ENCODE measurements at places on chromosomes 12 and 14.
A peak's percentile ranks its signal among the peaks of the same experiment; 100 is the strongest.

DNA sequence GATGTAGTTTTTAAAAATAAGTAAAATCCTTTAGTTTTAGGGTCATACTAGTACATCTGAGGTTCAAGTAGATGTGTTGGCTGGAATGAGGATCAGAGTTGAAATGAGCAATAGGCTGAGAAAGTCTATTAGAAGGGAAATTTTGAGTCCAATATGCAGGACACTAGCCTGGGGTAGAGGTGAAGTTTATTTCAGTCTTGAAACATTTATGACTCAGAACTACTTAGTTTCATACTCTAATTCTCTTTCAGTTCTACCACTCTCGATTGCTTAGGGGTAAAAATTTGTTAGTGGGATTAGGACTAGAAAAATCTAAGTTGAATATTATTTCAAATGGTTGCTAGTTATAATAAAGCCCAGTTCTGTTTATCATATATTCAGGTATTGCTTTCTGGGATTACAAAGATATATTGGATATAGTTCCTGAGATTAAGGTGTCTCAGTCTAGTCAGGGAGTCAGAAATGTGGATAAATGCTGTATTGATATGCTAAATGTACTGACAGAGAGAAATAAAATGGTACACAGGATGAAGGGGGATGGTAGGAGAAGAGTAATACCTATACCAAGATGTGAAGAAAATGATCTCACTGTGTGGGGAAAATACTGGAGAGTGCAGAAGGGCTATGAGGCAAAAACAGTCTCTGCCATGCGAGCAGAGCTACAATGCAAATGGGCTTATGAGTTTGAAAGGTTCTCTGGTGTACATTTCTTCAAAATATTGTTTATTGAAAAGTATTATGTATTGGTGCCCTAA lies 395.8 kb upstream of the FBXO33 start:
- no peak for DNase-seq

- DNase-seq: no peak
These were observed 4.4 kb upstream of the CTDSP2 start for GRCh38 chr12:57850854-57851430.

DNA sequence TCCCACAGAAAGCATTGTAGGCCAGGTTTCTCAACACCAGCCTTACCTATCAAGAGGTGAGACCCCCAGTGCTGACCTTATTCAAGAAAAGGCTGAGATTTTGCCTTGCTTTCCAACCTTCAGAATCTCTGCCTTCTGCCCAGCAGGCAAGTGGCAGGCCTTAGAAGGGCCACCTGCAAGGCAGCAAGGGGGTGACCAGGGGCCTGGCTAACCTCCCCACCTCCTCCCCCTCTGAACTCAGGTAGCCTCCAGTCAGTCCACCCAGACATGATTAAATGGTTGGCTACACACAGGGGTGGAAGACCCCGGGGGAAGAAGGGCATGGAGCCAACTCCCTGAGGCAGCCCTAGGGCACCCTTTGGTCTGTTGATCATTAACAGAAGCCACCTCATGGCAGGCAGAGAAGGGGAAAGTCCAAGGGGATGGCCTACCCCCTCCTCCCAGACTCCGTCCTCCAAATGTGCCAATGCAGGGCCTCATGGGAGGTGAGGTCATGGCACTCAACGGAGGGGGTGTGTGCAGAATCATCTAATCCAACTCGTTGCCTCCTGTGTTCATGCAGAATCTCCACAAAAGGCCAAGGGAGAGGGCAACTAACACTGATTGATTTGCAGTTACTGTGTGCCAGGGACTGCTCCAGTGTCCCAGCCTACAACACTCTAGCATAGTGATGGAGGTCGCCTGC lies 8.5 kb downstream of the ZFP36L1 start:
- no peak for DNase-seq

- DNase-seq: no peak
These were observed 19.2 kb downstream of the BLTP3B start for GRCh38 chr12:100123316-100124095.

DNA sequence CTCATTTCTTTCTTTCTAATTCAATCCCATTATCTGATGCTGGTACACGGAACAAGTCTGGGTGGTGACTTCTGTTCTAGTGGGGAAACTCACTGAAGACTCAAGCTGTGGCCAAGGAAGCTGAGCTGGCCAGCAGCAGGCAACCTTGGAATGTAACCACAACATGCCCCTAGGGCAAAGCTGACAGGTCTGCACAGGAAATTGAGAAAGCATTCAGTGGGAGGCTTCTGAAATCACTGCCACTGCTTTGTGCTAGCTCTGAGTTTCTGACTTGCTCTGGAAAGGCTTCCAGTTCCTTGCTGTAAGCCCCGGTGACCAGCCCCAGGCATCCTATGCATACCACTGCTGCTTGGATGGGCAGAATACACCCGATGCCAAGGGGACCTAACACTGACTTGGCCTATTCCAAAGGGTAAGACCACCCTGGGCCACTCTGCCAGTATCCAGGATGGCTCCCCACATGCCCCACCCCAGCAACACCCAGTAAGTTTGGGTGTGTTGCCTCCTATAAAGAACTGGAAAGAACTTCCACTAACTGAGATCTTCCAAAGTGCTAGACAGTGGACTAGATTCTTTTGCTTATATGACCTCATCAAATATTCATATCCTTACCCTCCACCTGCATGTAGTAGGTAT lies 84.5 kb upstream of the CDKN3 start:
- DNase-seq: no peak

- peak; percentile 12 for DNase-seq
These were observed 367.6 kb upstream of the PRICKLE1 start for GRCh38 chr12:42957136-42957535.

DNA sequence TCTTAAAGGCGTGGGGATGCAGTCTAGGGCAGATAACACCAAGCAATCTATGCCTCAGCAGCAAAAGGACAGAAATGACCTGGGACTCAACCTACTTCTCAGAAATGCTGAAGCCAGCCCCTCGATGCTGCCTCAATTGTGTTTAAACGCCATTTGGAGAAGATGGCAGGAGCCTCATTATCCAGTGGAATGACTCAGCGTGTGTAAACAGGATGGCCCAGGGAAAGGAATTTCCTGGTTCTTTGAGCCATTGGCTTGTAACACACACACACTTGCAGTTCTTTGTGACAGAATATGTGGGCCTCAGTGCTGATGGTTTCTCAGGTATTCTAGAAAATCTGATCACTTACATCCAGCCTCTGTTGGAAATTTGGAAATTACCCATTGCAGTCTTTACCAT lies 154.3 kb downstream of the NTF3 start:
- DNase-seq: no peak

GRCh38 chr12:1863823-1864222 lies 43.5 kb downstream of the LRTM2 start:
- no peak for DNase-seq

DNA sequence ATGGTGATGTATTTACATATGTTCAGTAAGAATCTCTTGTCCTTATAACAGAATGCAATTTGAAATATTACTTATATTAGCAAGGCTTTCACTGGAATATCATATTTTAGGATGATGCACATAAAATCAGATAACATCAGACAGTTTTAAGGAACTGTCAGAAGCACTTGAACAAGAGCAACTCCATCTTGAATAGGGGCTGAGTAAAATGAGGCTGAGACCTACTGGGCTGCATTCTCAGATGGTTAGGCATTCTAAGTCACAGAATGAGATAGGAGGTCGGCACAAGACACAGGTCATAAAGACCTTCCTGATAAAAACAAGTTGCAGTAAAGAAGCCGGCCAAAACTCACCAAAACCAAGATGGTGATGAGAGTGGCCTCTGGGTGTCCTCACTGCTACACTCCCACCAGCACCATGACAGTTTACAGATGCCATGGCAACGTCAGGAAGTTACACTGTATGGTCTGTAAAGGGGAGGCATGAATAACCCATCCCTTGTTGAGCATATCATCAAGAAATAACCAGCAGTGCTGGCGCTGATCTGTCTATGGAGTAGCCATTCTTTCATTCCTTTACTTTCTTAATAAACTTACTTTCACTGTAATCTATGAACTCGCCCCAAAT lies 27.6 kb upstream of the ETV6 start:
- no peak for DNase-seq

GRCh38 chr14:24959791-24960331 lies 90.1 kb downstream of the STXBP6 start:
- DNase-seq: no peak

GRCh38 chr12:57775563-57776246 lies 3.3 kb downstream of the EEF1AKMT3 start:
- DNase-seq: no peak
